ENCODE measurements at places on chromosomes 3 and 15.

GRCh38 chr15:73550190-73550589 is 83.0 kb downstream of the NPTN start:
- no peak for DNase-seq

- DNase-seq: no peak
Measured at GRCh38 chr3:4162096-4162495, 141.1 kb upstream of the SETMAR start.

GRCh38 chr3:151697496-151697895 is 36.2 kb upstream of the AADACL2 start:
- no peak for DNase-seq

GRCh38 chr3:42631620-42632019 is 21.9 kb upstream of the ZBTB47 start:
- DNase-seq: no peak

DNA sequence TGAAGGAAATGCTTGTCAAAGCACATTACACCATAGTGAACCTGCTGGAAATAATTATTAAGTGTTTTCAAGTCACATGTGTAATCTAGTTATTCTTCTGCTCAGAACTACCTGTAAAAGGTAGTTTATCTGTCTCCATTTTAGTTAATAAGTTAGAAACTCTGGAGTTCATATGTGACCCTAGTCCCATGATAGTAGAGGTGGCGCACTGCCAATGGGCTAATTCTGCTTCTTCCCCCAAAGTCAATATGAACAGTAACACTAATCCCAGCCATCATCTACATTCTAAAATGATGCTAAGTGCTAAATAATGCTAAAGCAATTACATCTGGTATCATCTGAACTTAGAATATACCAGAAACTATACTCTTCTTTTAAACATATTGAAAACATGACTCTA is 361.0 kb upstream of the NECTIN3 start:
- DNase-seq: no peak

GRCh38 chr15:92747047-92747446 is 91.5 kb upstream of the FAM174B start:
- no peak for DNase-seq

DNA sequence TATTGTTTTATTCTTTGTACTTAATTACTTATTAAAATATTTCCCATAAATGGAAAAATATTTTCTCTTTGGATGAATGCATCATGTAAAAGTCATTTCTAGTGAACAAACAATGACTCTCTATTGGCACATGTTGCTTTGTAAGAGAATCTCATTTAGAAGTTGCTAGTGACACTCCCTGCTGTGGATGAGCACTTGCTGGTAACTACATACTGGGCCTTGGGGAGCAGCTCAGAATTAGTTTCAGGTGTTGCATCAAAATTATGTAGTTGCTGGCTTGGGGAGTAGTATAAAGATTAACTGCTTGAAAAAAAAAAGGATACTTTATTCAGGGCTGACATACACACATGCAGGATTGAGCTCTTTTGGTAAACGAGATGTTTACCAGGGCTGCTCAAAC is 80.3 kb upstream of the KCNAB1 start:
- DNase-seq: no peak

GRCh38 chr15:62599791-62600777 is 435.0 kb upstream of the C2CD4B start:
- no peak for DNase-seq

DNA sequence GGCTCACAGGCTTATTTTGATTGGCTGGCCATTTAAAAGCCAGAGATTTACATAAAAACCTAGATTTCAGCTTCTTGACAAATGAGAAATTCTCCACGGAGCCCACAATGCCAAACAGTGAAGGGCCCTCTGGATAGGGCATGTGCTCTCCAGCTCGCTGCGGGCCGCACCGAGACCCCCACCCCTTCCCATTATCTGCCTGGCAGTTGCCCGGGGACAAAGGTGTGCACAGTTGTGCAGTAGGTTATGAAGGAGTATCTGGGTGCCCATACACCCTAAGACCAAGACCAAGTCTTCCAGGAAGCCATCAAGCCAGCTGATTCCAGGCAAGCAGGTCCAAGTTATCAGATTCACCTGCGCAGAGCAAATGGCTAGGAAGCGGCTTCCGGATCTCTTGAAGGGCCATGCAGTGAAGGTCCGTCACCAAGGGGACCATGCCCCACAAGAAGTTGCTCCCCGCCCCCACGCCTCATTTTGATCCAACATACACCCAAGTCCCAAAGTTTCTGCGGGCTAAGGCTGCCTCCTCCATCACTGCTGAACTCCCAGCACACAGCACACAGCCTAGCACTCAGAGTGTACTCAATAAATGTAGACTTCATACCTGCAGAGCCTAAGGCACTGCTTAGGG is 1.3 kb downstream of the MRPS25 start:
- no peak for DNase-seq

DNA sequence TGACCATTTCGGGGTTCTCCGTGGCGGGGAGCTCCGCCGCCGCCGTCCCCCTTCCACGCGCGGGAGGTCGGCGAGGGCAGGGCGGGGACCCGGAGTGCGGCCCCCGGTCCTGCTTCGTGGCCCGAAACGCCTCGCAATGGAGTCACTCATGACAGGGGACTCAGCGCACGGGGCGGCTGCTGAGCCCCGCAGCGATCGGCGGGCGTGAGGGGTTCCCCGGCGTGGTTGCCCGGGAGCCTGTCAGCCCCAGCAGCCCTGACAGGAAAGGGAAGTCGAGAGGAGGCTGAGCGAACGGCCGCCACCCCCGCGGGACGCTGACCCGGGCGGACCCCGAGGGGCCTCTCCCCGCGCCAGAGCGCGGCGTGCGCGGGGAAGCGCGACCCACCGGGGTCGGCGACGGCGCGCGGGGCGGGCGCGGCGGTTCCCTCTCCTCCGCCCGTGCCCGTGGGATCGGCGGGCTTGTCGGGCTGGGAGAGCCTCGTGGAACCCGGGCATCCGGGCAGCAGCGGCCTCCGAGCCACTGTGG is 564 bp upstream of the PIGZ start:
- DNase-seq: peak; percentile 8

DNA sequence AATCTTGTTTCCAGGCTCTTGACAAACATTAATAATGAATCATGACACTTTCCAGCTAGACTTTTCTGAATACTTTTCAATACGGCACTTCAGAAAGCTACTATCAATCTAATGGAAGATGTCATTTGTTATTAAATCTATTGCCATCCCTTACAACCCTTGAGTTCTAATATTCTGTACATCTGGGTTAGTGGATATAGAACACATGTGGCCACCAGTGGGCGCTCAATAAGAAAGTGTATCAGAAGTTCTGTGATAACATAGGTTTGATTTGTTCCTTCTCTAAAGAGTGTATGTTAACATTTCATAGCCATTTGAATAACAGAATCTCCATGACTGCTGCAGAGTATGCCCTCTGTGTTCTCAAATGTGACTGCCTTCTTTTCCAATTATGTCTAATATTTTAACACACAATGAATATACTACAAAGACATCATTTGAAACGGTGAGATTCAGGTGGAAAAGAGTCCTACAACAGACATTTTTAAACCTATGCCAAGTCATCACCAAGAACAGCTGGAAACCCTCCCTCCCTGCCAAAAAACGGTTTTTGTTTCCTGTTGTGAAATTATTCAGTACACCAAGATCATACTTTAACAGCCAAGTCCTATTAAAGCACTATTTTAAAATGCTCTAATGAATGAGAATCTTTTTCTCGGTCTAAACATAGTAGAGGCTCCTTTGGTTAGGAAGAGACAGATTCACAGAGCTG is 22.2 kb downstream of the ALDH1A2 start:
- DNase-seq: peak; percentile 10

DNA sequence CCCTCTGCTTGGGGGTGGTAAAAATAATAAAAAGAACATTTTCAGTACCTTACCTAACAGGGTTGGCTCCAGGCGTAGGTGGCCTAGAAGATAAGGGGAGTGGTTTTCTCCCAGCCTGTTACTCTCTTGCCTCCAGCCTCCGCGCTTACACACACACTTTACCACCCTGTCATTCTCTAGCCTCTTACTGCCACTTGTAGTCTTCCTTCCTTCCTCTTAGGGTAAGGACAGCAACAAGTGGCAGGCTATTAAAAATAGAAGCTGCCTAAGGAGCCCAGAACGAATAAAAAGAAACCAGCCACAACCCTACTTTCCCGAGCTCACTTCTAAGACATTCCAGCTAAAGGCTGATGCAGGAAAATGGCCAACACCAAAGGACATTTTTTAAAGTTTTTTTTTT is 9.6 kb upstream of the LIPH start:
- no peak for DNase-seq

DNA sequence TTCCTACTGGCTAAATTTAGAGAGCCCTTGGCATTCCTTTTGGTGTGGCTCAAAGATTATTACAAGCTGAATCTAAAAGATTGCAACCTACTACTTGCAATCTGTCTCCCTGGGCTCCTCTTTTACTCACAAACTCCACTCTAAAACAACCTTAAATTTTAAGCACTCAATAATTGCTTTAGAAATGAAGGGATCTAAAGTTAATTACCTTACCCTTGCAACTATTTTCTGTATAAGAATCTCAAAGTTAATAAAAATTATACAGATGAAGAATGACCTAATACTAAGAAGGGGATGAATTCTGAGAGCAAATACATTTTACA is 60.2 kb downstream of the ESYT3 start:
- no peak for DNase-seq

DNA sequence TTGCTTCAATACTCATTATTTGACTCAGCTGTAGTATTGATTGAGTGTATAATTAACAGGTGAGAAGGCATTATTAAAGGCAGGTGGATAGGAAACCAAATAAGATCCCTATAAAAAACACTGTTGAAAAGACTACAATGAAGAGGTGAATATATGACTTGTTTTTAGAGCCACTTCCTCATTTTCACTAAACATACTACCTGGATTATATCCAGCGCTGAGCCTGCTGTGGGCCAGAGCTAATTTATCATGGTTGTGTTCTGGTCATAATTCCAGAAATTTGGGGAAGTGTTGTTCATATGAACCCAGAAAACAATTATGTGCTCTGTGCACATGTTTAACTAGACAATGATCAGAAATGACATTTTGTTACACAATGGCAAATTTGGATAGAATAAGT is 235.3 kb upstream of the MME start:
- DNase-seq: no peak

DNA sequence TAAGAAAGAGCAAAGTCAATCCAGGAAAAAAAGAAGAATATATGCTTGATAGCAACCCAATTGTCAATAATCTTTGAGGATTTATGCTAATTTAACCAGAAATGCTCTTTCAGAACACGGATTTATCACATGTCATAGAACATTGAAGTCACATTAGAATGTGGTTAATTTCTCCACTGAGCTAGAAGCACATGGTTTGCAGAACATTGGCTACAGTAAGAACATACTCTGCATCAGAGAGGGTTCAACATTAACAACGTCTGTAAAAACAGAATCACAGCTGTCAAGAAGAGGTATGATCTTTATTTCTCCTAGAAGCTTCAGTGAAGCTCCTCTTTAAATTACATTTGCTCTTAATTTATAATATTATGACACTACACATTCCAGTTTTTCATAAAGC is 619.7 kb upstream of the AGTR1 start:
- no peak for DNase-seq

GRCh38 chr15:79635897-79636561 is 203.9 kb downstream of the MINAR1 start:
- DNase-seq: no peak

DNA sequence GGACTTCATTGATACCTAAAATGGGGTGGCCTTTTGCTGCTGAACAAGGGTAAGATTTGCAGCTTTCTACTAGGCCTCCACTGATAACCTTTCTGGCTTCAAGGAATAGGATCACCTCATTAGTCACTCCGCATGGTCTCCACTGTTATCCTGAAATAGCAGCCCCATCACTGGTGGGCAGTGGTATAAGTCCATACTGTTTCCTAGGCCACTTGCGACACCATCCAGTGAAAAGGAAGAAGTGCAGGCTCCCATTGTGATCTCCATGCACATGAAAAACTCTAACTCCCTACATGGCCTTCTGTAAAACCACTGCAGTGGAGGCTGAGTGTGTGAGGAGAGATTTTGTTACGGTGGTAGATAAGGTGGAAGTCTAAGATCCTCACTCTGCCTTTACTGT is 1455.9 kb downstream of the SI start:
- no peak for DNase-seq

GRCh38 chr3:11168881-11169805 is 14.8 kb downstream of the HRH1 start:
- DNase-seq: no peak

GRCh38 chr15:29037997-29038705 is 152.4 kb downstream of the APBA2 start:
- DNase-seq: no peak

DNA sequence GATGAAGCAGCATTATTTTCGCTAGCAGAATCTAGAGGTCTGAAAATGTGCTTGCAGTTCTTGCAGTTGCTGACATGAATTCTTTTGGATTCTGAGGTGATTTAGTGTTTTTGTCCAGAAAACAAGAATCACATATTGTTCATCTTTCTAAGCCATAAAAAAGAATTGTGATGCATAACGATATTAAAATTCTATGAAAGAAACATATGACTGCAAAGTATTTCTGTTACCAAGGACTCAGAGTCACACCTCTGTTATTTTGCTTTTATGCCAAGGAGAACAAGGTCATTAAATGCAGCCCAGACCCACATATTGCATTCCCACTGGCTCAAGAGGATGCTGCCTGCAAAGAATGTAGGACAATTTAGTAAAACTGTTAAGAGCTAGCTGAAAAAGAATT is 299.8 kb upstream of the GPR149 start:
- DNase-seq: no peak

- peak; percentile 27 for DNase-seq
Measured at GRCh38 chr3:179037351-179037750, 34.3 kb downstream of the ZMAT3 start.

DNA sequence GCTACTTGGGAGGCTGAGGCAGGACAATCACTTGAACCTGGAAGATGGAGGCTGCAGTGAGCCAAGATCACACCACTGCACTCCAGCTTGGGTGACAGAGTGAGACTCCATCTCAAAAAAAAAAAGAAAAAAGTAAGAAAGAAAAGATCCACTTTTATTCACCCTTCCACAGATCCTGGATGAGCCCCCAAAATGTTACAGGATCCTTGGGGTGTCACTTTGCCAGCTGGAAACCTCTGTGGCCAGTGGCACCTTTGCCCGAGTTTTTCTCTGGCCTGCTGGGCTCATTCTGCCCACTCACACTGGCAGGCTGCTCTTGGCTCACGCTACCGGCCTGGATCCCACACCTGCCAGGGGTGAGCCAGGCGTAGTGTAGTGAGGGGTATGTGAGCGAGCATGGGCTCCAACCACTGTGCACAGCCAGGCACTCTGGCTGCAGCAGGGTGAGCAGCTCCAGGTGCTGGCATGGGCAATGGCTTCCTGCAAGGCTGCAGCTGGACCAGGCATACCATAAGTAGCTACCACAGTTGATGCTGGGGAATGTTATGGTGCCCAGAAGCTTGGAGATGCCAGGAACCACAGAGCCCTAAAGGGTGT is 57.8 kb upstream of the C15orf39 start:
- no peak for DNase-seq
